Stimulated activated CD4-positive, alpha-beta T cell treated with anti-CD3 and anti-CD28 coated beads, Interleukin-1b, Interleukin-23, amount 100 ng/mL, for 1 hour (primary cell): ENCODE measurements at places on chromosomes 4 and X.

DNA sequence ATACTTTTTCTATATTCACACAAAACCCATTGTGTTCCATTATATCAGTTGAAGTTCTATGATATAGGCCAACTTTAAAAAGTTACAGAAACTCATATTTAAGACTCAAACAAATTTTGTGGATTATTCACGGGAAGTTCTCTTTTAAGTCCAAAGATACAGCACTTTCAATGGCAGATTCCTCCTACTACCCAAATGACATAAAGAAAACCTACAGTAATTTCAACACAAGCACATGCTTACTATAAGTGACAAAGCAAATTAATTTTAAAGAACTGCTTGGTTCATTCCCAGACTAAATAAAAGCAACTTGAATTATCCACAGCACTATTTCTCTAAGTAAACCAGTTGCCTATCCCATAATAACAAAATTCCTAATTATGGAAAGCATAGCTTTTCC lies 4.1 kb downstream of the PPA2 start:
- no peak for DNase-seq

GRCh38 chr4:131430302-131430701 lies 1718.8 kb upstream of the PCDH10 start:
- DNase-seq, result no peak

DNA sequence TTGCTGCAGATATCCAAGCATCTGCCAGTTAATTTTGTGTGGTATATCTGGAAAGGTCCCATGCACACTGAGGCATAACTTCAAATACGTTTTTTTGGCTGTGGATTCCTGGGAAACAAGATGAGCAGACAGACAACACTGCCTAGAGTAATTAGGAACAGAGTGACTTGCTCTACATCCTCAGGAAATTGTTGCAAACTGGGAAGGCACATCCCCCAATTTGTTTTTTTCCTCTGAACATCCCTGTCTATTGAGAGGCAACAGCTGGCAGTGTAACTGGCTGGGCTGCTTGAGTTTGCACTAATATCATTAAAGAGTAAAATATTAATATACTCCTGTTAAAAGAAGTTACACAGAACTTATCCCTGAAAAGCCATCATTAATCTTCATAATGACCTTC lies 207.7 kb upstream of the SLIT2 start:
- no peak for DNase-seq

- no peak for DNase-seq
Observed at GRCh38 chr4:71533121-71533520, 194.3 kb downstream of the SLC4A4 start.

GRCh38 chr4:71221510-71222466 lies 117.0 kb upstream of the SLC4A4 start:
- DNase-seq, result no peak

GRCh38 chr4:163606896-163607691 lies 112.6 kb downstream of the TMA16 start:
- no peak for DNase-seq

DNA sequence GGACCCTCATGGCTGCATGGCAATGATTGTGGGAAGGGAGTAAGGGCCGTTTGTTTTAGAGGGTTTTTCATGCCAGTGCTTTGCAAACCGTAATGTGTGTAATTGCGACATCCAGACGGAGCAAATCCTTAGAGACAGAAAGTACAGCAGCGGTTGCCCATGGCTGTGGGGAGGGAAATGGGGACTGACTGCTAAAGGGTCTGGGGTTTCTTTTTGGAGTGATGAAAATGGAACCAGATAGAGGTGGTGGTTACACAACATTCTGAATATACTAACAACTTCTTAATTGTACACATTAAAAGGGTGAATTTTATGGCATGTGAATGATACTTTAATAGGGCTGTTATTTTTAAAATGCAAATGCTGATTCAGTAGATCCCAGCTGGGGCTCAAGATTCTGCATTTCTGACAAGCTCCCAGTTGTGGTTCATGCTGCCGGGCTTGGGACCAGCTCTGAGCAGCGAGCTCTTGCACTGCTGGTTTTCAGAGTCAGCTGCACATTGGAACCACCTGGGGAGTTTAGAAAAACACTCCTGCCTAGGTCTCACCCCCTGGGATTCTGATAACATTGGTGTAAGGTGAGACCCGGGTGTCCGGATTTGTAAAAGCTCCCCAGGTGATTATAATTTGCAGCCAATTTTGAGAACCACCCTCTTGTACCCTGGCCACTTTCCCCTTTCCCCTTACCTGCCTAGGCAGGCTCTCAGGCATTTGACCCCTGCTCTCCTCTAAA lies 47.7 kb downstream of the PRPS1 start:
- DNase-seq, result no peak

GRCh38 chr4:54553001-54553400 lies 104.8 kb upstream of the KIT start:
- no peak for DNase-seq

- DNase-seq, result no peak
Observed at GRCh38 chr4:6450709-6451108, 21.7 kb downstream of the PPP2R2C start.

DNA sequence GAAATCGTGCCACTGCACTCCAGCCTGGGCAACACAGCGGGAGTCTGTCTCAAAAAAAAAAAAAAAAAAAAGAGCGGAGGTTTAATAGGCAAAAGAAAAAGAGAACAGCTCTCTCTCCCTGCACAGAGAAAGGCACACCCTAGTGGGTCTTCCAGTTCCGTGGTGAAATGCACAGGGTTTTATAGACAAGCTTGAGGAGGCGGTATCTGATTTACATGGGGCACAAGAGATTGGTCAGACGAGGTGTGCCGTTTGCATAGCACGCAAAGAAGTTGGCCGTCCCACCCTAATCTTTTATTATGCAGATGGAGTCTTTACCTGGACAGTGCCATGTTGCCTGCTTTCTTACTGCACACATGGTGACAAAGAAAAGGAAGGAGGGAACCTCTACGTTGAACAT lies 33.5 kb upstream of the REST start:
- DNase-seq, result no peak

DNA sequence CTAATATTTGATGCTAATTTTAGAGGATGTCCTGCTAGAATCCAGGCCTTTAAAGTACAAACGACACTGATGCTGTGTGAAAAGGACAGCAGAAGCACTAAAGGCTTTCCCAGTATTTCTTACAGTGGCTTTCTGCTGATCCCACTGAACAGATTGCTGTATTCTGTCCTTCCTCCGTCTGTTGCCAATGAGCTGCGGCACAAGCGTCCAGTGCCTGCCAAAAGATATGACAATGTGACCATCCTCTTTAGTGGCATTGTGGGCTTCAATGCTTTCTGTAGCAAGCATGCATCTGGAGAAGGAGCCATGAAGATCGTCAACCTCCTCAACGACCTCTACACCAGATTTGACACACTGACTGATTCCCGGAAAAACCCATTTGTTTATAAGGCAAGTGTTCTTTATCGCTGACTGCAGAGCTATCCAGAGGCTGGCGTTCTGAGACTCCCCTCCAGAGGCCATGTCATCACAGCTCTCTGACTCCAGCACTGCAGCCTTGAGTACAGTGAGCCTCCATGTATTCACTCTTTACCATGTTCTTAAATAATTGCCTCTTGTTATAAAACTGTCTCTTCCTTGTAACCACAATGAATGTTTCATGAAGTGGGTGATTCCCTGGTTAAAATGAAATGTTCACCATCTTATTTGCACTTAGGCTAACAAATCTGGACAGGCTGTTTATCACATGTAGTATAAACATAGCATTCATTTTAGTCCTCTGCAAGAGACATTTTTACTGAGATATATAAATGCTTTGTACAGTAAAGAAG lies 43.6 kb downstream of the GUCY1B1 start:
- DNase-seq, result no peak

DNA sequence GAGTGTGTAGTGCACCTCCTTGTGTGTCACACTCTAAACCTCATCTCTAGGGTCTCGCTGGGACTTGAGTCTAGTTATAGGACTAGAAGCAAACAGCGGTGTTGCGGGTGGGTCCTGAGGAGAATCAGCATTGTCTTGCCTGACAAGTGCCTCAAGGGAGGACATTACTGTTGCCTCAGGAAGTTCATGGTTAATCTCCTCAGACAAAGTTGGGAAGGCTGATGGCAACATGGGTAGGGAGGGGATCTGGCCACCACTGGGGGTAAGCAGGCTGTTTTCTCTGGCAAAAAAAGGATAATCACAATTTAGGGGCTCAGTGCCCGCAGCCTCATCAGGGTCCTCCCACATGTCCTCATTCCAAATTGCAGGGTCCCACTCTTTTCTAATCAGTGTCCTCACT lies 12.4 kb downstream of the ASB12 start:
- no peak for DNase-seq

DNA sequence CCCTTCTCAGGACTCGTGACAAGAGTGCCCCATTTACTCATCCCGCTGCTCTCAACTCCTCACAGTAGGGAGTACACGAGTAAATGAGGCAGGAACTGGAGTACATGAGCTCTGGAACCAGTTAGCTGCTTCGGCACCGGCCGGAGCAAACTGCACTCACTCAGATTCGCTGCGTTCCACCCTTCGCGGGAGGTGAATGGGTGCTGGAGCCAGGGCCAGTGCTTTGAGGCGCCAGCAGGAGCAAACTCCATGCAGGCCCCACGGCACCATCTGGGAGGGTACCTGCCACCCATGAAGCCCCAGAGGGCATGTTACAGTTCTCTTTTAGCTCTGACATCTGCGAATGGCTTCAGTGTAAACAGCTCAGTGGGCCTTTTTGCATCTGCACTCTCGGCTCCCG lies 315.5 kb upstream of the GK2 start:
- DNase-seq, result no peak

DNA sequence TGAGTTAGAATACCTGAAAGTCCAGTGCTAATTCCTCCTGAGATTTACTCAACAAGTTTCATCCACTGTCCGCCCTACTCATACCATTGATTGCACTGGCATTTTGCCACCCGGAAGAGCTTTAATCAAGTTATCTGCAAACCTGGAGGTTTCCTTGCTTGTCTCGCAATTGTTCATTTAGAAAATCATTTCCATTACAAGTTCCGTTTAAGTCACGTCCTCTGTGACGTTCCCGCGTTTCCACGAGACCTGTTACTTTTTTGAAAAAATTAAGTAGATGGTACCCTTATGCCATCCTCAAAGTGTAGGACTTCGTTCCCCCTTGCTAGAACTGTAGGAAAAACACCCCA lies 761 bp upstream of the FRYL start:
- DNase-seq, result no peak

DNA sequence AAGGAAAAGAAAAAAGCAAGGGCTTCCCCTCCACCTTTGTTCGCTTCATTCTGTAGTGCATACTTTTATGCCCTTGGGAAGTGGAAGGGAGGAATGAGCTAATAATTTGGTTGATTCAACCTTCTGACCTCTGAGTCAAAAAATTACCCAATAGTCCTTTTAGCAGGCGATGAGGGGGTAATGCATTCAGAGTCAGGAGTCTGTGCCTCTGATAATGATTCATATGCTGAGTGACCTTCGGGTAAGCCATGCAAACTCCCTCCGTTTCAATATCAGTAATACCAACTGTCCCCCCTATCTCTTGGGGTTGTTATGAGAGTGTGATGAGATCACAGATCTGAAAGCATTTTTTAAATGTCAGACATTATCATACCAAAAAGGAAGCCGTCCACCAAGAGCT lies 41.6 kb upstream of the ACSL4 start:
- no peak for DNase-seq

DNA sequence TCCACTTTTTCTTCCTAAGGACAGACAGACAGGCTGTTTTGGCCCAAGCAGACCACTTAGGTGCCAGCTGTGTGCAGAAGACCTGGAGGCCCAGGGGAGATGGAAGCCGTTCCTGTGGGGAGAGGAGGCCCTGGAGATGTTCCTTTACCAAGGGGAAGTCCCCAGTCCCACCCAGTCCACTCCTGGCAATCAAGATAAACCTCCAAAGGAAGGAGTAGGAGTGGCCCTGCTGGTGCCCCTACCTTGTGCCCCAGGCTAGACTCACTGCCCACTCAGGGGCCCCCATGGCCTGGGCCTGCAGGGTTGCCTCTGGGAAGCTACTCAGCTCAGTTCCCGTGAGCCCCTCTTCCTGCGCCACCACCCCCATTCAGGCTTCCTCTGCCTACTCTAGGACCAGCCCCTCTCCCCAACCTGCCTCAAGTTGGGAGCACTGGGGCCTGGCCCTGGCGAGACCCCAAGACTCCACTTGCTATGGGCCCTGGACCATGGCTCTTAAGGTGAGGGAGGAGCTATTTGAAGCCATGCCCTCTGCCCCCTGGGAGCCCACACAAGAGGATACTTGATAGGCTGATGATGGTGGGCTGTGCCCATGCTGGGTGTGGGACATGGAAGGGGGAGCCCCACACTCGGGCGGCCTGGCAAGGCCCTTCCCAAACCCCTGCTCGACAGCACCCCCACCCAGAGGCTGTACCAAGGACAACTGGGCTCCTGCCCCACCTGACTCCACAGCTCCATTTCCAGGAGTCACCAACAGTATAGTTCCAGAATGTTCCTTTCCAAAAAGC lies 24.8 kb upstream of the RNF4 start:
- no peak for DNase-seq

DNA sequence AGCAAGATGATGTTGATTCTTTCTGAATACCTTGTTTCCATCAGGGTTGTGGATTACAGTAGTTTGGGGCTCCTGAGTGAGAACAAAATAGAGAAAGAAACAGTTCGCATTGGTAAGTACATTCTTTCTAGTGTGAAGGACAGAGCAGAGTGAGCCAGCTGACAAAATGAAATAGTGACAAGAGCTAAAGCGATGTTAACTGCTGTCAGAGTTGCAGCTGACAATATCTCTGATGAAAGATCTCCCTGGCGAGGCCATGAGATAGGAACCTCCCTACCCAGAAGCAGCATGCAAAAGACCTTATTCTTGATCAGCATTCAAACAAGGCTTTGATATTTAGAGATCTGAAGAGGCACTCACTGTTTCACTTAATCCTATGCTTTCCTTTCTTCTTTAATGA lies 258.6 kb downstream of the CAMK2D start:
- no peak for DNase-seq

DNA sequence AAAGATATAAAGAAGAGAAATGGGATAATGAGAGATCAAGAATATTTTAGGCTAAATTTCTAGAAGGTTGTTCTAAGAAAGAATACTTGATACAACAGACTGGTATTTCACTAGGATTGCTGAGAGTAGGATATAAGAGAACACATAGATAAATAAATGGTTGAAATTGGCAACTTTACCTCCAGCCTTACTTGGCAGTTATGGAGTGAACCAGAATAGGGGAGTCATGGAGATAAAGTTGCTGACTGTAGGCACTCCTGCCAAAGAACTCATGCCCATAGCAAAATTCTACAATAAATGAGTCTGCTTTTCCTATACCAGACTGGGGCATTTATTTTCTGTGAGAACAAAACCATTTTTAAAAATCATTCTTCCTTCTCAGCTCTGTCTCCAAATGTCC lies 26.4 kb upstream of the MMRN1 start:
- DNase-seq, result no peak
